ENCODE measurements at places on chromosomes 12 and 14. TPM values are rescaled to one million over a fixed set of nuclear protein-coding genes. Genes with fewer than 3 reads are reported as not detected.

Gene LHX5
- total RNA-seq, result not detected

Gene CFAP251
- total RNA-seq, result 2.0 TPM

Gene BORCS5
- 17.6 TPM for total RNA-seq

Gene C12orf54
- not detected for total RNA-seq

Gene RNASE3
- not detected for total RNA-seq

Gene GPR132
- total RNA-seq, result not detected

Gene GDF3
- total RNA-seq, result not detected
